Astrocyte of the spinal cord (primary cell): ENCODE measurements at places on chromosomes 6 and 20.
A peak's percentile ranks its signal among the peaks of the same experiment; 100 is the strongest.

GRCh38 chr6:74585753-74586152, 620.1 kb downstream of the COL12A1 start:
- DNase-seq: peak; percentile 51

GRCh38 chr6:44074439-44074812, 52.8 kb downstream of the MRPL14 start:
- DNase-seq: peak; percentile 82

- DNase-seq: peak; percentile 34
Observed at GRCh38 chr6:130019326-130020072, 1.1 kb downstream of the L3MBTL3 start.

DNA sequence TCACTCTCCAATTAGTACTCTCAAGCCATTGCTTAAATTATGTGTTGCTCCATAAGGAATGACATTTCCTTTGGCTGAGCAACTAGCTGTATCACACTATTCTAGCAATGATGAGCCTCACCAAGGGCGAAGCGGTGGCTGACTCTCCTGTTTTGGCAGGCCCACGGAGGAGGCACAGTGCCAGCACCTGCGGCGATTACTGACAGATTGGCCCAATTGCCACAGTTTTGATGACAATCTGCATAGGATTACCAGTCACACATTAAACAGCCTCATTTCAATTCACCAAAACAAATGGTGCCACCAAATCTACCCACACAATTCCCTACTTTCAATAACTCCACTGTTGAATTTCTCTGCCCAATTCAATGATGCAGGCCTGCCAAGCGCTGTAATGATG, 286.9 kb downstream of the PTPRK start:
- DNase-seq: no peak

- peak; percentile 66 for DNase-seq
Observed at GRCh38 chr6:149563203-149563927, 2.8 kb upstream of the GINM1 start.

- no peak for DNase-seq
Observed at GRCh38 chr6:151422981-151423380, 28.9 kb downstream of the RMND1 start.

- peak; percentile 45 for DNase-seq
Observed at GRCh38 chr6:23013776-23014175, 444.4 kb downstream of the HDGFL1 start.

GRCh38 chr6:139174961-139175360, 40.1 kb downstream of the HECA start:
- no peak for DNase-seq

- no peak for DNase-seq
Observed at GRCh38 chr6:19309661-19310060, 527.5 kb upstream of the ID4 start.

- DNase-seq: no peak
Observed at GRCh38 chr6:131285548-131285947, 150.3 kb downstream of the AKAP7 start.

DNA sequence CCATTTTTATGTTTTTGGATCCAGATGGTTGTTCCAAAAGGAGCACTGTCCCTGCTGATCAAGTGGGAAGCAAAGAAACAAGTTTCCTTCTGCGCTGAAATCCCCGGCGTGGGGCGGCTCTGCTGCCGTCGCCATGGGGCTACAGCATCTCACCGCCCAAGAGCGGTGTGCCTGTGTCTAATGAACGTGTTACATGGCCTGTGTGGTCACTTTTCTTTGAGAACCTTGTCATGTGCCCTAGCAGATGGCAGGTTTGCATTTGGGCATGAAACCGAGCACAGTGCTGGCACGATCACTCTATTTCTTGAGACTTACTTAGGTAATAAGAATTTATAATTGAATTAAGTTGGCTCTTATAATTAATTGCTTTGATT, 51.9 kb downstream of the ZDHHC14 start:
- DNase-seq: no peak

GRCh38 chr20:37534401-37535157, 6.9 kb upstream of the BLCAP start:
- DNase-seq: peak; percentile 81

DNA sequence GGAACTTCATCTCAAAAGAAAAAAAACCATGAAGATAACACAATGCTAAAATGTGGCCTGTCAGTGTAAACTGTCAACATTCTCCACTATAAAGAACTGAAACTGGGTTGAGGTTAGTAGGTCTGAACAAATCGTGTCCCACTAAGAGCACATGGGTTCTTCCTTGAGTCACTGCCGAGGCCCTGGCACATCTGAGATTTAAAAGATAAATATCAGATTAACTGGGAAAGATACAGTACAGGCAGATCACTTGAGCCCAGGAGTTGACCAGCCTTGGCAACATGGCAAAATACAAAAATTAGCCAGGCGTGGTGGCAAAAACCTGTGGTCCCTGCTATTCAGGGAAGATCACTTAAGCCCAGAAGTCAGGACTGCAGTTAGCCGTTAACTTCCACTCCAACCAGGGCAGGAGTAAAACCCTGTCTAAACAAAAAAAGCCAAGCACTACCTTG, 5.6 kb downstream of the EEF1A1 start:
- no peak for DNase-seq

DNA sequence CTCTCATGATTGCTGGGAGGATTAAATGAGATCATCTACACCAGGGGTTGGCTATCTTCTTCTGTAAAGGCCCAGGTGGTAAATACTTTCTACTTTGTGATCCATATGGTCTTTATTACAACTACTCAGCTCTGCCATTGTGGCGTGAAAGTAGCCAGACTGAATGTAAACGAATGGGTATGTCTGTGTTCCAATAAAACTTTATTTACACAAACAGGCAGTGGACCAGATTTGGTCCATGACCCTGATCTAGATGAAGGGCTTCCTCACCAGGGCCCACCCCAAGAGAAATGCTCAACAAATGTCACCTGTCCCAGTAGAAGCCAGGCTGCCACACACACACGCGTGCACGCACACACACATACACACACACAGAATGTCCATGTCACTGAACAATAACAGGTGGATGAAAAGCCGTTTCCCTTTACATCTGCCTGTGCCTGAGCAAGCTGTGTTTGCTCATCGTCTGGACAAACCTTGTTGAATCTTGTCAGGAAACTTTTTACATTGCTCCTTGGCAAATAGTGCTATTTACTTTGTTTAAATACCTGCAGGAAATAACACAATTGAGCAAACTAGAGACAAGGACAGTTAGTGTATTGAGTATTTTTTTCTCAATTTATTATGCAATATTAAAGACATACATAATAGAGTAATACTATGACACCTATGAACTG, 114.3 kb downstream of the EYA2 start:
- DNase-seq: no peak

DNA sequence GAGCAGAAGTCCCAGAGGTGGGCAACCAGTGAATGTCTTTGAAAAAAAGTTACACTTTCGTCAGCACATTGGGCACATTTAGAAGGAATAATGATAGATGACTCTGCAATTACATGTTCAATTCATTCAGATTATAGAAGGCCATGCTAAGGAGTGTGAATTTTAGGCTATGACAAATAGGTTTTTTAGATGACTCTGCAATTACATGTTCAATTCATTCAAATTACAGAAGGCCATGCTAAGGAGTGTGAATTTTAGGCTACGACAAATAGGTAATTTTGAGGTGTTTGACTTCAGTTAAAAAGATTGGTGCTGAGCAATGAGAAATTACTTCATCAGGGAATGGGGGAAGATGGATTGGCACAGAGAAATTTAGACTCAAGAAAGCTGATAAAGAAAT, 744.9 kb upstream of the MMS22L start:
- no peak for DNase-seq

- no peak for DNase-seq
Observed at GRCh38 chr20:17406051-17406590, 125.1 kb downstream of the BFSP1 start.

DNA sequence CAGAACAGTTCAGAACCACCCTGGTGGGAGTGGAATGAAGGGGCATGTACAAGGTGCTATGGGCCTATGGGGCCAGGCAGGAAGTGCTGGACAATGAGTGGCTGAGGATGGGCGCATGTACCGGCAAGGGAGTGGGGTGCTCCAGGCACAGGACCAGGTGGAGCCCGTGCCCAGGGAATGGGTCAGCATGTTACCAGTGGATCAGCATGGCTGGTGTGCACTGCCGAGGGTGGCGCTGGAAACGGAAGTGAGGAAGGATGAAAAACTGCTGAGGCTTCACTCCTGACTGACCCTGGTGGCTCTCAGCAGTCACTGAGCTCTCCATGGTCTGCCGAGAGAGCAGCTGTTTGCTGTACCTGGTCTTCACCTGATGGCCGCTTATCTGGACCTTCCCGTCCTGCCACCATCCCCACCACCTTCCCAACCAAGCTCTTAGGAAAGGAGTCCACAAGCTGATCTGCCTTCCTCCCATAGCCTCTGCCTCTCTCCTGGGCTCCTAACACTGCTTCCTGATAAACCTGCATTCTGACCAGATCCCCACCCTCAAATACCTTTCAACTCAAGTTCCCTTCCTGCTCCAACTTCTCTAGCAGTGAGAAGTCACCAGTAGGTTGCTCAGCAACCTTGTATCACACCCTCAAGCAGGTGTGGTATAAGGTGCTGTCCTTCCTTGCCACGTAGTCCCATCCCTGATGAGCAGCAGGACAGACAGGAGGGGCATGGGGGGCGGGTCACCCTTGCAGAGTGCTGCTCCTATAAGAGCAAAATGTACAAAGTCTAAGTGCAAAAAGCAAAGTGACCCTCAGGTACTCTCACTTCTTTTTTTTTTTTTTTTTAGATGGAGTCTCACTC, 7.1 kb downstream of the UQCC2 start:
- DNase-seq: no peak

DNA sequence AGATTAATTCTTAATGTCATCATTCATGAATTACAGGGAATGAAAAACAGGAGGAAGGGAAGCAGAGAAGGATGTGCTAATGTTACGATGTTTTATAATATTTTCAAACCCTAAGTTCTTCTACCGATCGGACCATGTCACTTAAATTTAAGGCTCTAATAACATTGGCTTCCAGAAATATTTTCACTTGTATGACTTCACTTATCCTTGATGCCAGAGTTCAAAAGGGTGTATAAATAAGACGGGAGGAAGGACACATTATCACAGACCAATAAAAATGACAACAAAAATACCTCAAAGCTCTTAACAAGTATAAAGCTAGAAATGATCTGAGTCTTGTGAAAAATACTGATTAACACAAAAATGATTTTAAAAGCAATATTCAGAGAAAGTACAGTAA, 370.4 kb upstream of the CITED2 start:
- DNase-seq: no peak

GRCh38 chr20:8128291-8129060, 3.6 kb upstream of the PLCB1 start:
- no peak for DNase-seq

GRCh38 chr20:24806705-24807676, 142.1 kb upstream of the CST7 start:
- DNase-seq: no peak

DNA sequence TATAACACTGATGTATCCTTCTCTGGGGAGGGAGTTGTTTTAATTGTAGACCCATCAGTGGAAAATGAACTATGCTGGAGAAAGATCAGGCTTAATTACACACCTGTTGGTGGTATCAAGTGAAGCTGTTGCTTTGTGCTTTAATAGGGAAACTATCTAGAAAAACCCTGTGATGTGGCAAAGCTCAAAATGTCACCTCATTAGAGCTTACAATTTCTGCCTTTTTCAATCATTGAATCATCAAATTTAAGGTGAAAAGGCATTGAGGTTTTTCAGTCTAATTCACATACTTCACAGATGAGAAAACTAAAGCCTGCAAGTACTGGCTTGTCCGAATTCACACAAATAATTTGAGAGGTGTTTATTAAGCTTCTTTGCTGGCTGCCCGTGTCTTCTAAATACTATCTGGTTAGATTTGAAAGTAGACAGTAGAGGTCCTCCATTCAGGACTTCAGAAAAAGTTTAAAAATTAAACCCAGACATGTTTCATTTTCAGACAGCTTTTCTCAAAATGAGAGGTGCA, 143.3 kb upstream of the MAP3K7 start:
- DNase-seq: no peak

DNA sequence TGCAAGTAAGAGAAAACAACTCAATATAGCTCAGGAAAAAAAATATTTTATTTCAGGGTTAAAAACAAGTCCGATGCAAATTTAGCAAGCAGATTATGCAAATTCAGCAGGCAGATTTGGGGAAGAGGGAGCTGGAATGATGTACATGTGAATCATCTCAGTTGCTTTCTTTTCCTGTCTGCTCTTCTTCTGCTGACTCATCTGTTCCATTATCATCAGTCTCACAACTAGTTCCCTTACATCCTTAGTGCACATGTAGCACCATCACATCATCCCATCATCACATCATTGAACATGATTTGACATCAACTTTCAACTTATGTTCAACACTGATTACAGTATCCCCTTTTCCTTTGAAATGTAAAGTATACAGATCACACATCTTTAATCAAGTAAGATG, 11.5 kb upstream of the DEFB113 start:
- DNase-seq: no peak

DNA sequence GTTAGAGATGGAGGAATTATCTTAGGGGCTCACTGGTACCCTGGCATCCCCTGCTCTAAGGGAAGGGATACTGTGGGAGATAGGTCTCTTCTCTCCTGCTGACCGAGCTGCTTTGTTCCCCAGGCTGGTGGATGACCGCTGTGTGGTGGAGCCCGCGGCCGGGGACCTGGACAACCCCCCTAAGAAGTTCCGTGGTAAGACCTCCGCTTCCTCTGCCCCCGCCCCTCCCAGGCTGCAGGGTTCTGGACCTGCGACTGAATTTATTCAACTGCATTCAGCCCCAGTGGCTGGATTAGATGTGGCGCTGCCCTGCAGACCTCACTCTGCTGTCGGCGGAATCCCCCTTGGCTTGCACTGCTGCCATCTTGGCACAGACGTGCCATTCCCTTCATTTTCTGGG, 19.2 kb downstream of the ITPR3 start:
- no peak for DNase-seq
